ENCODE measurements at places on chromosomes 1 and 21.
A peak's percentile ranks its signal among the peaks of the same experiment; 100 is the strongest.

GRCh38 chr1:112954017-112954650, 1.9 kb downstream of the SLC16A1 start:
- DNase-seq = no peak

DNA sequence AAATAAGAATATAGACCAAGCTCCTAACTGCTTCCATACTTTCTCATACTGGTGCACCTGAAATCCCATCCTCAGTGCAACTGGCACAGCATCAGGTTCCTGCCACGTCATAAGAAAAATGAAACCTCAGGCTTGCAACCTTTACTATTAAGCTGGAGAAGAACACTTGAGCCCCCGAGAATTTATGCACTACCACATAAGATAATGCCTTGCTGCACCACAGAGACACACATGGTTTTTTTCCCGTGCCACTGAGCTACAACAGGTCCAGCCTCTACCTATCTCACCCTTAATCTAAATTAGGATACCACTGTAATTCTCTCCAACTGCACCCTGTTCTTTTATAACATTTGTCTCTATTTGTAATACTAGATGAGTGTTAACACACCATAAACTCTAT, 174.5 kb downstream of the DENND1B start:
- DNase-seq = no peak

- DNase-seq = no peak
Observed at GRCh38 chr1:43688594-43689000, 18.7 kb upstream of the ST3GAL3 start.

DNA sequence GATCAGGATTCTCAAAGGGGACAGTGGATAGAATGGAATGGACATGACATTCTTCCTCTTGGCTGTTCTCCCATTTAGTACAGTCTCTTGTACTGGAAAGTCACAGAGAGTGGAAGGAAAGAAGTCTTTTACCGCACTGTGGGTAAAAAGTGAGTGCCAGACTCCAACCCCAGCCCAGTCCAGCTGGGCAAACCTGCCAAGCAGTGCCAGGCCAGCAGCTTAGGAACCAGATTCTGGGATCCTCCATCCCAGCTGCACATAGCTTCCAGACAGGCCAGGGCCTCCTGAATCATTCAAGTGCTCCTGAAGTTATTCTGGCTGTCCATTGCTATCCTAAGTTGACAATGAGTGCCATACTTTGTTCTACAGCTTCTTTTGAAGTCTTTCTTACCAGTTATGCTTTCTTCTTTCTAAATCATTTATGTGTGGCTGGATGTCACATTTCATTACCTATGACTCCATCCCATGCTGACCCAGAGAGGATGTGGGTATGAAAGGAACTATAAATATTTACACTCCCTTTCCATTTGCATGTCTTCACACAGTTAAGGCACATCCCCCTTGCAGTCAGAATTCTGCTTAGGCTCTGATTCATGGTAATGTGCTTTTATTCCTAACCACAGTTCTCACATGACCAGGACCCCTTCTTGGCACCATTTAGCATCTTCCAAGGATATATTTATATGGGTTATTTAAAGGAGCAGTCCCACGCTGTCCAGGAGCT, 88.9 kb downstream of the AK5 start:
- no peak for DNase-seq

GRCh38 chr1:209869291-209870149, 41.7 kb downstream of the UTP25 start:
- DNase-seq = peak; percentile 60

GRCh38 chr1:214337511-214337910, 56.6 kb downstream of the SMYD2 start:
- DNase-seq = no peak

GRCh38 chr1:211420845-211421454, 71.0 kb downstream of the RD3 start:
- DNase-seq = no peak

DNA sequence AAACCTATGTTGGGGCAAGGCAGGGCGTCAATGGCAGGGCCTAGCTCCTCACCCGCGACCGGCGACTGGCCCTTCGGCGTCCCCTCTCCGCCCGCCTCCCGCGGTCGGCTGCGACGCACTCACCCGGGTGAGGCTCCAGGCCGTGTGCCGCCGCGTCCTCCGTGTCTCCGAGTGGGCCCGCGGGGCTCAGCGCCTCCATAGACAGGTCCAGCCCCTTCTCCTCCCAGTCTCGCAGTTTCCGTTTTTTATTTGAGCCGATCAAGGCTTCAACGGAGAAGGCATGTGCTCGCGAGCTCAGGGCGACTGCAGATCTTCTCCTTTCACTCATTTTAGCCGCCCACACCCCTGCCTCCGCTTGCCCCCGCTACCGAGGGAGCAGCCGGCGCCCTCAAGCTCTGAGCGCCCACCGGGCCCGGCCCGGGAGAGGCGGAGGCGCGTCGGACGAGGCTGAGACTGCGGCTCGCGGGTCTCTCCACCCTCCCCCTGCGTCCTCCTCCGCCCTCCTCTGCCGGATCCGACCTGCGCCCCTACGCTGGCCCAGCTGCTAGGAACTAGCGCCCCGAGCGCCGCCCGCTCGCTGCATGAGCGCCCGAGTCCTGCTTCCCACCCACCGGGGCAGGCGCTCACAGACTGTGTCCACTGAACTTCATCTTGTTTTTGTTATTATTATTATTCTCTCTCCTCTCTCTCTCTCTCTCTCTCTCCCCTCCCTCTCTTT, 516 bp downstream of the TBX15 start:
- no peak for DNase-seq

DNA sequence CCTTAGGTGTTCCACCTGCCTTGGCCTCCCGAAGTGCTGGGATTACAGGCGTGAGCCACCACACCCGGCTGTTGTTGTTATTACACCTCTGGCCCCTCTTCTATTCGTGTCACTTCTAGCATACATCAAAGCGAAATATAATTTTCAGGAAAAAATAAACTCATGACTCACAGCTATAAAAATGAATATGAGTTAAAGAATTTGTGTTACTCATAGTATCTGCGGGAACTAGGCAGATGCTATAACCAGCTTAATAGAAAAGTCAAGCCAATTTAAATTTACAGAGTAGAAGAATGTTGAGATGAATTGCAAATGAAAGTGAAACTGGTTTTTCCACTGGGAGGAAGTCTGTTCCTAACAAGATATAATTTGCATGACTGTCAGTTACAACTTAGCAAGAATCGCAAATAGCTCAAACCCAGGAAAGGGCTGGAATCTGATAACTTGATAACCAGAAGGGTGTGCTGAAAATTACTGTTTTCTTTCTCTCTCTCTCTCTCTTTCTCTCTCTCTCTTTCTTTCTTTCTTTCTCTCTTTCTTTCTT, 11.2 kb downstream of the OR2W3 start:
- no peak for DNase-seq

DNA sequence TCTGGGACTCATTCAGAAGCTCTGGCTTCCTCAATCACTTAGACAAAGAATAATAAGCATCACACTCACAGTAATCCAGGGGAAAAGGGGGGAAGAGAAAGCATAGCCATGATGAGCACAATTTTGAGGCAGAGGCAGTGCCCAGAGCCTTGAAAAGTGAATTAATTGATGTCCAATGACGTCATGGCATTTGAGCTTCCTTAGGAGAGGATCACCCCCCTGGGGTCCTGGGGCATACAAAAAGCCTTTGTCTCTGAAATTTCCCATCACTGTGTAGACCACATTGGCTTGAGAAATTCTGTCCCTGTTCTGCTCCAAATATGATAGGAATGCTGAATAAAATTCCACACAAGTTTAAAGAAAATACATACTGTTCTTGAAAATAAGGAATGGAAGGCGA, 84.3 kb upstream of the COA6 start:
- DNase-seq = no peak

- peak; percentile 39 for DNase-seq
Observed at GRCh38 chr1:154407198-154408091, 2.3 kb downstream of the IL6R start.

- peak; percentile 65 for DNase-seq
Observed at GRCh38 chr1:109500941-109501381, 7.1 kb downstream of the CYB561D1 start.

GRCh38 chr1:17624611-17625233, 85.2 kb downstream of the ARHGEF10L start:
- no peak for DNase-seq

GRCh38 chr1:57549300-57549699, 125.4 kb upstream of the DAB1 start:
- no peak for DNase-seq

DNA sequence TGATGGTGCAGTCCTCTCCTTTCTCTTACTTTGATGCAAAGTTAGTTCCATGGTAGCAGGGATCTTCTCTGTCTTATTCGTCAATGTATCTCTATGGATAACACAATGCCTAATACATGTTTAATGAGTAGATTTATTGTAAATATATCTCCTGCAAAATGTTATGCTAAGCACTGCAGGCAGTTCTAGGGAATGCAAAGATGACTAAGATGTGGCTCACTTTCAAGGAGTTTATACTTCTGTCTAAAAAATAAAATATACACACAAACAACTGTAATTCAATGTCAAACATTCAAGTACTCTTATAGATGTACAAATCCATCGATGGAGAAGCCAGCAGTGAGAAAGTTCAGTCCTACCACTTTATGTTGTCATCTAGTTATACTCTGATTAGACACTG, 194.3 kb downstream of the KCTD3 start:
- no peak for DNase-seq

DNA sequence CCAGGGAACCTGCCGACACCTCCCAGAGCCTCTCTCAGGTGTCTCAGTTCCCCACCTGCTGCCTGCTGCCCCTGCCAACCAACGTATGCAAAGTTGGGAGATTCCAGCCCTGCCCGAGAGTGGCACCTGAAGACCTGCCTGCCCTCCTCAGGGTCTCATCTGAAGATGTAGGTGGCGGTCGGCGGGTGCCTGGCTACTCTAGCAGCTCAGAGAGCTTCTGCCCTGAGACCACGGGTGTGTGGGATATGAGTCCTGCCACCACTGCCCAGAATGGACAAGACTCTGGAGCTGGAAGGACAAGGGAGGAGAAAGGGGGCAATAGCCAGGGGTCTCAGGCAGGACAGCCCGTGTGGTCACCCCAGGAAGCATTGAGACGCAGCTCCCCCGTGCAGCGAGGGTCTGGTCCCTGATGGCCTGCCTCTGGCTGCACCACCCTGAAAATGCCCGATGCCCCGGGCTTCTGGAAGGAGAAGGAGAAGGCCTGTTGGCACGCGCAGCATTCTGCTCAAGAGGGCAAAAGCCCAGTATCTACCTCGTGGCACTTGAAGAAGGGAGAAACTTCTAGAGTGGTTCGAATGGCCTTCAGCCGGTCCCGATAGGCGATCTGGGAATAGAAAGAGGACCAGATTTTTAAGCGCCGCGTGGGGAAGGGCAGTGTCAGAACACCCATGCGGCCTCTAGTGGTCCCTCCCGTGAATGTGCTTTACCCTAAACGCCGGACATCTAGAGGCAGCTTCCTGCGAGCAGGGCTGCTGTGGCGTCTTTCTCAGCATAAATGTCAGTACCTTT, 88.8 kb downstream of the STUM start:
- no peak for DNase-seq

- no peak for DNase-seq
Observed at GRCh38 chr1:84497631-84498275, 8.4 kb upstream of the SPATA1 start.

GRCh38 chr21:29238053-29238966, 60.4 kb upstream of the BACH1 start:
- DNase-seq = no peak

GRCh38 chr1:185385991-185386390, 68.9 kb upstream of the IVNS1ABP start:
- DNase-seq = no peak

- no peak for DNase-seq
Observed at GRCh38 chr21:28580585-28580984, 412.1 kb downstream of the LTN1 start.

DNA sequence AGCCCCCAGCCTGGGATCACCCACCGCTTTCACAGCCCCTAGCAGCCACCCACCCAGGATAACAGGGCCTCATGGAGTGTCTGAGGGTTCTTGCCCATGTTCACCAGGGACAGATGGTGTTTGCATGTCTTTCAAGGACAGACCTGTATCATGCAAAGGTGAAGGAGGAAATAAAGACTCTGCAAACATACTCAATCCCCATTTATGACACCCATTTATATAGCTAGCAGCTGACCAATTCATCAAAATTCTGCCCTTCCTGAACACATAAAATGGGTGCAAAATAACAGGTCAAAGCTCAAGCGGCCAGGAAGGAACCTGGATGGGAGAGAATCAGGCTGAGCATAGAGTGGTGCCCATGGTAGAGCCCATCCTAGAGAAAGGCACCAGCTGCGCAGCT, 32.8 kb upstream of the LYPD8 start:
- no peak for DNase-seq

- peak; percentile 80 for DNase-seq
Observed at GRCh38 chr1:32724678-32725614, 22.4 kb upstream of the SYNC start.

- DNase-seq = no peak
Observed at GRCh38 chr21:15365751-15366392, 301.1 kb upstream of the NRIP1 start.

- no peak for DNase-seq
Observed at GRCh38 chr1:54096877-54097240, 43.5 kb downstream of the TCEANC2 start.

DNA sequence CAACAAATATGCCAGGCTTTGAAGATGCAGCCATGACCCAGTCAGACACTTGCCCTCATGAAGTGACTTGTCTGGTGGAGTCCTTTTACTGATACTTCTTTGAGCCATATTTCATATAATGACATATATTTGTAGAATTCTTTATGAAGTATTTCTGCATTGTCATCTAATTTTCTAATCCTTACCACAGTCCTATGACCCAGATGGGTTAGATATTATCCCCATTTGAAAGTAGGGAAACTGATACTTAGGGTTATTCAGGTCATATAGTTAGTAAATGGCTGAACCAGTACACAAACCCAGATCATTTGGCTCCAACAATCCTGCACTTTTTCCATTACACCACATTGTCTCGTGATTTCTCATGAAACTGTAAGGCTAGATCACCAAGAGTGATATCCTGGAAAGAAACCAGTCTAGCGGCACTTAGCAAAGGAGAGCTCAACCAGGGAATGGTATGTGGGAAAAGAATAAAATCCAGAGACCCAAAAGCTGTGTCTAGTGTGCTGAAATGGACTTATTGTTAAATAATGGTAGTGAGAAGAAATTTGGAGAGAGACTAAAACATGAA, 49.6 kb downstream of the ZFYVE9 start:
- no peak for DNase-seq

DNA sequence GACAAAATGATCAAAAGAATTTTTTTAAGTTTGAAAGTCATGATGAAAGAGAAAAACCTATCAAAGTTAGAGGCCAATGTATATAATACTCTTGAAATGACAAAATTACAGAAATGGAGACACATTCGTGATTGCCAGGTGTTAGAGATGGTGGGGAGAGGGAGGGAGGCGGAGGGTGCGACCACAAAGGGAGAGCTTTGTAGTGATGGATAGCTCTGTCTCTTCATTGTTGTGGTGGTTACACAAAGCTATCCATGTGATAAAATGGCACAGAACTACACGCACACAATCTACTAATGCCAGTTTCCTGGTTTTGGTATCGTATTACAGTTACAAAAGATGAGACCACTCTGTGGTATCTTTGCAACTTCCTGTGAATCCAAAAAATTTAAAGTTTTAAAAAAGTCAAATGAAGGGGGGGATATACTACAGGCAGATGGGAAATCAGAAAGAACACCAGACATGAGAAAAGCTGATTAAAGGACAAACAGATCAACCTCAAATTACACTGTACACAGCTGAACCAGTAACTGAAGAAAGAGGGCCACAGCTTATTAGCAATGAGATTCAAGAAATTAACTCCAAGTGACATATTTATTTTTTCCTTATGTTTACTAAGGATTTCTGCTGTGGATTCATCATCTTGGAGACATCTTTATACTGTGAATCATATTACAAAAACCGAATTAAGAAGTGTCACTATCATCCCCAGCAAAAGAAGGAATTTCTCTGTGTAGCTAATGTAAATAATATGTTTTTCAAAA, 199.1 kb downstream of the SLC45A1 start:
- no peak for DNase-seq
